Bronchial smooth muscle cell (primary cell): ENCODE measurements at places on chromosomes 1 and 21. TPM values are rescaled to one million over a fixed set of nuclear protein-coding genes. Genes with fewer than 3 reads are reported as not detected.

TTC22 gene
- total RNA-seq: not detected in 2 replicates

NTNG1 gene
- total RNA-seq: 9.6 and 18.3 TPM in 2 replicates

CR1 gene
- not detected in 2 replicates for total RNA-seq

OR14C36 gene
- not detected in 2 replicates for total RNA-seq
